ENCODE measurements at places on chromosomes 11 and 22. TPM values are rescaled to one million over a fixed set of nuclear protein-coding genes. Genes with fewer than 3 reads are reported as not detected.

GRCh38 chr11:120974965-120975364 is 48.9 kb upstream of the TBCEL start:
- H3K27ac ChIP-seq: no peak overlapping the region
- peaks cover 29% of the 10 kb centered on the region for H3K27me3 ChIP-seq
- no peak overlapping the region for H3K4me3 ChIP-seq
- H3K4me1 ChIP-seq: no peaks in the 10 kb centered on the region
- no peak for DNase-seq

GRCh38 chr11:114398303-114398920 is 1.9 kb downstream of the C11orf71 start:
- no peak for DNase-seq
- H3K36me3 ChIP-seq: peaks cover 9% of the 10 kb centered on the region
- peaks cover 43% of the 10 kb centered on the region for H3K4me1 ChIP-seq
- H3K27me3 ChIP-seq: no peaks in the 10 kb centered on the region
- peak overlapping the region; percentile 26 for H3K27ac ChIP-seq

- H3K27me3 ChIP-seq: peaks cover 1% of the 10 kb centered on the region
- H3K27ac ChIP-seq: no peak overlapping the region
- no peaks in the 10 kb centered on the region for H3K36me3 ChIP-seq
- no peak for DNase-seq
Observed at GRCh38 chr11:78380615-78381051, 37.0 kb downstream of the GAB2 start.

GRCh38 chr11:22930816-22931594 is 70.7 kb upstream of the CCDC179 start:
- H3K27ac ChIP-seq: no peak overlapping the region
- DNase-seq: no peak
- no peaks in the 10 kb centered on the region for H3K27me3 ChIP-seq
- no peak overlapping the region for H3K4me3 ChIP-seq

GRCh38 chr11:109864834-109865547 is 228.2 kb upstream of the ZC3H12C start:
- H3K4me1 ChIP-seq: no peaks in the 10 kb centered on the region
- H3K27ac ChIP-seq: no peak overlapping the region
- DNase-seq: no peak
- no peaks in the 10 kb centered on the region for H3K36me3 ChIP-seq
- H3K27me3 ChIP-seq: no peaks in the 10 kb centered on the region

TEX54 gene
- 0.88 TPM for total RNA-seq

OR8D1 gene
- total RNA-seq: not detected

GLYATL2 gene
- not detected for total RNA-seq

RCOR2 gene
- not detected for total RNA-seq

Data from naive thymus-derived CD8-positive, alpha-beta T cell (primary cell).